ENCODE measurements at places on chromosomes 7 and 10.

GRCh38 chr10:71805776-71806703 is 32.7 kb upstream of the VSIR start:
- DNase-seq: peak; percentile 54

DNA sequence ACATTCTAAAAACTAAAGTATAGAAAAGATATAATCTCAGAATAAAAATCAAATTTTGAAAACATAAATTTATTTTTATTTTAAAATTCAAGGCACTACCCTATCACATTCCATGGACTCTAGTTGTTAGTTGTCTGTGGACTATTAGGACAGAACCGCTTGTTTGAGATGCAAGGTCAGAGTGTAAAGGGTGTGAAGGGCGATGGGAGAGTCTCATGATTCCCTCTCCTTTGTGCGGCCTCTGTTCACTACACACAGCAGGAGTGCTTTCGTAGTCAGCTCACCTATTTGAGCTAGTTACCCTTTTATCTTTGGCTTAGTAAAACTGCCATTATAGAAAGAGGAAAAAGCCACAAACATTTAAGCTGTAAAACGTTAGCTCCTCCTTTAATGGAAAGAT is 189.8 kb upstream of the TEX47 start:
- DNase-seq: no peak

DNA sequence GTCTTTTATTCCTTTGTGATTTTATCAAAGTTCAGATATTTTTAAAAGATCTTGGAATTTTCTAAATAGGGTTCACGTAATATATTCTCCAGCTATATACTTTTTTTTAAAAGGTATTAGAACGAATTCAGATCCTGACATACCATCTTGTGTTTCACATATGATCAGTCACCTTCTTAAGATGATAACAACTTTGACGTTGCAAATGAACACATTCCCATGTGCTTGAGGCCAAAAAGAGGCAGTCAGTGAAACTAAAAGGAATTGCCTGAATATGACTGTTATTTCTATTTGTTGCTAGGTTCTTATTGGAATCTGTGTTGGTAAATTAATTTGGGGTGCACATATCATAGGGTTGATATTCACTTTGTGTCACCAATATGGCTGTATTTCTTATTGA is 310.1 kb downstream of the MDFIC start:
- peak; percentile 1 for DNase-seq

DNA sequence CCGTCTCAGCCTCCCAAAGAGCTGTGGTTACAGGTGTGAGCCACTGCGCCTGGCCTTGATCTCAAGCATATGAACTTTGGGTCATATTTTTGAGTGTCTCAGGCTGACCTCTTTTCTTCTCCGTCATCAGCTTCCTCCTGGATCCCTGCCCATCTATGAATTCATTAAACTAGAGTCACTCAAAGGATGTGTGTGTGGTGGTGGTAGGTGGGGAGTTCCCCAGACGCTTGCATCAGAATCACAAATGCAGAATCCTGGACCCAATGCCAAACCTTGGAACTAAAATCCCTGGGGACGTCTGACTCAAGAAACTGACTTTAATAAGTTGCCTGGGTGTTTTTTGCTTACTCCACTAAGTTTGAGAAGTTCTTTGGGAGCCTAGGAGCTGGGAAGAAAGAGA is 6.7 kb upstream of the CREB5 start:
- peak; percentile 66 for DNase-seq

DNA sequence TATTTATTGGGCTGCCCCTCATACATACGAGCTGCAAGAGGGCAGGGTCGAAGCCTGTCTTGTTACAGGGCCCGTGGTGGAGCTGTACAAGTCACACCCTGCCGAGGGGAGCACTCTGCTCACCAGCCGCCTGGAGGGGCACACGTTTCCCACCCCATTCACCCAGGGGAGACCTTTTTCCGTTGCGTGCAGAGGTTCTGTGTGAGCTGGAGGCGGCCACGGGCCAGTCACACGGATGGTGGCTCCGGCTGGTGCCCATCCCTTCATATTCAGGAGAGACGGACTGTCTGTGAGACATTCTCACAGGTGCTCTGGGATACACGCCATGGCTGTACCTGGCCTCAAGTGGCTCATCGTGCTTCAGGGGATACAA is 47.9 kb upstream of the FAM20C start:
- no peak for DNase-seq

GRCh38 chr7:51471210-51471980 is 154.8 kb upstream of the COBL start:
- no peak for DNase-seq

DNA sequence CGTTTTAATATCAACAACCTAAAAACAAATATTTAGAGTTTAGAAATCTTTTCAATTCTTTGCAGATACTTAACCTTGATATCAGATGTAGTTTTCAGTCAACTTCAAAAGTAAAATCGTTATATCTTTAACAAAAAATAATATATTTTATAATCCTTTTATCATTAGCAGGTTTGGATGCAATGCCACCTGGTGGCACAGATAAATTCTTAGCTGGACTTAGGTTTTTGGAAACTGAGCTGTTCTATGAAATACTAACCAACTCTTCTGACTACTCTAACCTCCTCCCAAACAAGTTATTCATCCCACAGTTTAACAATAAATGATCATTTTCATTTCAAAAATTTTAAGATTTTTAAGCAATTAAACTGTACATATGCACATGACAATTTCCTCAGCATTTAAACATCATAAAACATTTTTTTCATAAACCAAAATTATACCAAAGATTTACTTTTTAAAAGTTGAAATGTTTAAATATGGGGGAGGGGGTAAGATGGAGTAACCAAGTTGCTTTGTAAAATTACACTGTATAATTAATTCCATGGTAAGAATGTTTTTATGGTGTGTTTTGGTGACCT is 56.9 kb downstream of the HIBADH start:
- DNase-seq: peak; percentile 56

DNA sequence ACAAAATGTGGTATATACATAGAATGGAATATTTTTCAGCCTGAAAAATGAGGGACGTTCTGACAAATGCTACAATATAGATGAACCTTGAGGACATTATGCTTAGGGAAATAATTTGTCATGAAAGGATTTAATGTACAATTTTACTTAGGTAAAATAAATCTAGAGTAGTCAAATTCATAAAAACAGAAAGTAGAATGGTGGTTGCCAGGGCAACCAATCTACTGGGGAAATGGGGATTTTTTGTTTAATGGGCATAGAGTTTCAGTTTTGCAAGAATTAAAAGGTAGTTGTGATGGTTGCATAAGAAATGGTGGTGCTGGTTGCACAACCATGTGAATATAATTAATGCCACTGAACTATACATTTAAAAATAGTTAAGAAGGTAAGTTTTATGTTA is 296.0 kb upstream of the SP4 start:
- no peak for DNase-seq

- DNase-seq: no peak
These were observed 65.5 kb downstream of the DNAJB6 start for GRCh38 chr7:157402388-157402703.

DNA sequence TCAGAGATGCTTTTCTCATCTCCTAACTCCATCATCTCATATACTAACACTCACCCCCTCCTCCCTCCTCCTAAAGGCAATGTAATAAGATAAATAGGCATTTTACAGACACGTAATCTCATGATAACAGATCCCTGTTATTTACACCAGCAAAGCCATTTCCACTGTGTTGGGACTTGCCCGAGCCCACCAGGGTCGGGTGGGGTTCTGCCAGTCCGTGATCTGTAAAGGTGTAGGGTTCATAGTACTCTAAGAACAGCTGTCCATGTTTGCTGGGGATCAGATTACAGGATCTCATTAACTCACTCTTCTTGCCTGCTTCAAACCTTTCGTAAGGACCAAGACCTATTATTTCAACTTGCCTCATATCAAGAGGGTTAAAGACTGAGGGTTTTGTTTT is 172.4 kb downstream of the FZD1 start:
- DNase-seq: no peak

DNA sequence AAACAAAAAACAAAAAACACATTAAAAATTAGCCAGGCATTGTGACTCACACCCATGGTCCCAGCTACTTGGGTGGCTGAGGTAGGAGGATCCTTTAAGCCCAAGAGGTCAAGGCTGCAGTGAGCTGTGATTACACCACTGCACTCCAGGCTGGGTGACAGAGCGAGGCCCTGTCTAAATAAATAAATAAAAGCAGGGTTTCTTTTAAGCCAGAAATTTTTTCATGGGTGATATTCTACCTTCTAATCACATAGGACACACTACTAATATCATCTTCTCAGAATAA is 14.2 kb upstream of the SVIL start:
- DNase-seq: peak; percentile 25

- no peak for DNase-seq
These were observed 108.8 kb downstream of the GLRX3 start for GRCh38 chr10:130244928-130245495.

DNA sequence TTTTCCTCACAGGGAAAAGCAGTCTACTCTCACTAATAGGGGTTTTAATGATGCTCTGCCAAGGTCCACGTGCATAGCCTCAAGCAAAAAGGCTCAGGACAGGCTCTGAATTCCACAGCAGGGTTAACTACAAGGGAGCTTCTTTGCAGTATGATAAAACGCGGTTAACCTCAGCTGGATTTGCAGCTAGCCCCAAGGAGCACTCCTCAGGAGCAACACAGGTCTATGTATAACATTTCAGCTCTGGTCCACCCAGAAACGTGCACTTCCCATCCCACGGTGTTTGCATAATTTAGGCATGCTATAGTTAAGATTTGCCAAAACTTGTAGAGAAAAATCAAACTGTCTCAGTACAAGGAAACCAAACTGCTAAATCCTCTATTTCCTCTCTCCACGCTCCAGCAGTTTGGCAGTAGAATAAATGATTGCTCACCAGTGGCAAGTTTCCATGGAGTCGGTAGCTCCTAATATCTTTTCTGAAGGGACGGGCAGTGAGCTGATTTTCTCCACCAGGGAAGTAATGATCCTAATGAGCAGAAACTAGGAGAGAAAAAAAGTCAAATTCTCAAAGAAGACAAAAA is 13.1 kb upstream of the ASB4 start:
- peak; percentile 15 for DNase-seq

- DNase-seq: no peak
These were observed 926 bp upstream of the DENND11 start for GRCh38 chr7:141702892-141703291.

GRCh38 chr7:22732556-22733126 is 5.6 kb downstream of the IL6 start:
- DNase-seq: peak; percentile 55

DNA sequence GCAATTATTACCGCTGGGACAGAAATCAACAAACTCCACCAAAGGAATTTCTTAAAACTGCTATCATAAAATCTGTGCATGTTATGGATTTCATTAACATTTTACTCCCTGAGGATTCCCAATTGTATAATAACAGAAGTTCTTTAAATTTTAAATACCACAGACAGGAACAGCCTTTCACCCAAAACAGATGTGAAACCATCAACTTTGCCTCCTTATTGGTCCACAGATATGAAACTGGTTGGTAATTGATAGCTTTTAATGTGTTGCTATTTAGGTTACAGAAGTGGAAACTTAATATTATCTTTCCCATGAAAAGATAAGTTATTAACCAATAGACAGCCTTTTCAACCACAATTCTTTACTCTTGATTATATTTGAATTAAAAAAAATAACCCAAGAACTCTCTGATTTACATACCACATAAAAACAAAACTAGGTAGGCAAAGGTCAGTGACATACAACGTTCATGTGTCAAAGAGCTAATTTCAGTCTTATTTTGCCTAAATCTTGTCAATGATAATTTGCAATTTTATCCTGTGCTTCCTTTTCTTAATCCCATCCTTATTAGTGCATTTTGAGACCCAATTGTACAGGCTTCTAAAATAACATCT is 90.0 kb downstream of the NRP1 start:
- DNase-seq: no peak

DNA sequence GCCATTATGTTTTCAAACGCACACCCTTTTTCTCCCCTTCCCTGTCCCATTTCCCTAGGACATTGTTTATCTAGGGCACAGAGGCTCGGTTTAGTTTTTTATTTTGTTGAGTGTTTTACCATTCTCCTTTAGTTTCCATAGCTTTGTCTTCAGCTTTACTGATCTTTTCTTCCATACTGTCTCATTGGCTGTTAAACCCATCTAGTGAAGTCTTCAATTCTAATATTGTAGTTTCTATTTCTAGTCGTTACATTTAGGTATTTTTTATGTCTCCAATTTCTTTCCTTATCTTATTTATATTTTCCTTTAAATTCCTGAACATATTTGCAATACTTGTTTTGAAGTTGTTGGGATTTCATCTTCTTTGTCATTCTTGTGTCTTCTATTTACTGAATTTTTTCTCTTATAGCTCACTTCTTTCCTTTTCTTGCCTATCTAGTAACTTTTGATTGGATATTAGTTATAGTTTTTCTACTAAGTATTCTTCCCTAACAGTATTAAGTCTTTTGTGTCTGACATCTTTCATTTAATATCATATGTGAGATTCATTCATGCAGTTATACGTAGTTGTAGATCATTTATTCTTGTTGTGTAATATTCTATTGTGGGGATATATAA is 41.0 kb upstream of the SH2D4B start:
- no peak for DNase-seq

DNA sequence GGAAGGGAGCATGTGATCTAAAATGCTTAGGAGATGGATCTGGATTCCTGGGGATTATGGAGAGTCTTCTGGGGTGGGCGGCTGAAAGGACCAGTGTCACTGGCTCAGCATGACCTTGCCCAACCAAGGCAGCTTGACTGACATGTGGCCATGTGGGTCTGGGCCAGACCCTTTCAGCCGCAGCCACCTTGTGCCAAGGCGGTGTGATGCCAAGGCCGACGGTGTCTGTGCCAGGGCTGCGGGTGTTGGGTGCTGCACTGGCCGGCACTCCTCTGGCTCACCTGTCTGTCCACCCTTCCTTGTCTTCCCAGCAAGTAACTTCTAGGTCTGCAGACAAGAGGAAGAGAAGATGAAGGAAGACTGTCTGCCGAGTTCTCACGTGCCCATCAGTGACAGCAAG is 8.8 kb downstream of the DEPP1 start:
- DNase-seq: no peak

DNA sequence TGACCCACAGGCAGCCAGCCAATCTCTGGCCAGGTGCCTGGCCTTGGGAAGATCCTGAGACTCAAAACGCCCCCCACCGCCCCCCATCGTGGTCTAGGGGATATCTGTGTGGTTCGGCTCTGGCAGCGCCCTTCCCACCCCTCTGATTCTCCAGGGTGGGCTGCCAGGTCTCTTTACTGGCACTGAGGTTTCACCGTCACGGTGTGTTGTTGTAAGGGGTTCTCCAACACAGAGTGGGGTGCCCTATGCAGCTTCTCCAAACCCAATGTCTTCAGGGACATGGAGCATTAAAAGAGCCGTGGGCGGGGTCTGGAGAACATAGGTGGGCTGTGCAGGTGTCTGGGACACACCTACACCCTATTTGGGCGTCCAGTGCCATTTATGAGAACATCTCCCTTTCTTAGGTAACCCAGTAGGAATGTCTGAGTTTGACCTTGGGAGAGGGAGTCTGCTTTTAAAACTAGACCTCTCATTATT is 1.5 kb downstream of the MAFK start:
- no peak for DNase-seq

- DNase-seq: peak; percentile 82
These were observed 271.2 kb upstream of the IMMP2L start for GRCh38 chr7:111833466-111833865.

DNA sequence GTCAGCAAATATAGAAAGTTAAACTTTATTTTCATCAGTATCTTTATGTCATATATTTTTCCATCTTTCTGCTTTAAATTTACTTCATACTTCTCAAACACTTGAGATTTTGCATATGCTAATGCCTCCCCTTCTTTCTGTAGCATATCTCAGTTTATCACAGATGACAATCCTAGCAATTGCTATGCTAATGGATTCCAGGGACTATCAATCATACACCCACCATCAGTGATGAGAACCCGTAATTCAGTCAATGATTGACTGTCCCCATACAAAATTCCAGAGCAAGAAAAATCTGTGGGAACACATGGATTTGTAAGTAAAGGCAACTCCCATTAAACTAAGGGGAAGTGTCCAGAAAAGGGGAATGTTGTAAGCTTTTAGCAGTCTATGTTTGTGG is 432.4 kb upstream of the SEMA3D start:
- DNase-seq: no peak
